Nephron progenitor cell (in vitro differentiated cells): ENCODE measurements at places on chromosomes 3 and 15.

- DNase-seq: no peak
Measured at GRCh38 chr3:192121923-192122322, 605.4 kb downstream of the FGF12 start.

DNA sequence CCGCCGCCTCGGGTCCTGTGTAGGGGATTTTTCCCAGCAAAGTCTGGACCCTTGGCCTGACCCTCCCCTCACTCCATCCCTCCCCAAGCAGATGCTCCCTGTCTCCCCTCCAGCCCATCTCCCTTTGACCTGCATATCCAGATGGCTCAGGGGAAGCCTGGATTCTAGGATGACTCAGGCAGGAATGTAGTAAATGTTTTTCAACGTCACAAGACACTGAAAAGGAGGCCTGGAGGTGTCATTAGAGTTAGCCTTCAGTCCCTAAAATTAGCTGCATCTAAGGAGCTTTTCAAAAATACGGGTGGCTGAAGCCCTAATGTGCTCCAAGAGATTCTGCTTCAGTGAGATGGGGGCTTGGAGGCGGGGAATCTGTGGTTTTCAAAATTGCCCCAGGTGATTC, 7.2 kb downstream of the ACAN start:
- no peak for DNase-seq

- no peak for DNase-seq
Measured at GRCh38 chr15:83504365-83504764, 57.2 kb downstream of the SH3GL3 start.

GRCh38 chr3:121759541-121760202, 10.1 kb upstream of the GOLGB1 start:
- DNase-seq: no peak

DNA sequence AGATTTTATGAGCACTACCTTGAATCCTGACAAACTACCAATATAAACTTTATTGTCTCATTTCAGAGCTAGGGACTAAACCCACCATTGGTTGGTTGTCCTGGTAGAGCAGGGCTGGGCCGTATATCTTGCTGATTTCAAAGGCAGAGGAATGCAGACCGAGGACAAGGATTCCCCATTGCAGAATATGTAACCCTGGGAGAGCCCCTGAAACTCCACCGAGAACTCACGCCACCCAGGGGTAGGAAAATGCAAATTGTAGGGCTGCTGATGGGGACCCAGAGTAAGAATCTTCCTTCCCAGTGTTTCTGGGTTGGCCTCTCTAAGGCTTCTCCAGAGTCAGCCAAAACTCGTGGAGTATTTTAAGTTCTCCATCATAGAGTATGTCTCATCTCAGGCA, 235.3 kb downstream of the ABHD5 start:
- DNase-seq: no peak

GRCh38 chr3:191314109-191314728, 15.0 kb upstream of the CCDC50 start:
- no peak for DNase-seq

- DNase-seq: no peak
Measured at GRCh38 chr3:40464339-40465110, 7.4 kb downstream of the RPL14 start.

DNA sequence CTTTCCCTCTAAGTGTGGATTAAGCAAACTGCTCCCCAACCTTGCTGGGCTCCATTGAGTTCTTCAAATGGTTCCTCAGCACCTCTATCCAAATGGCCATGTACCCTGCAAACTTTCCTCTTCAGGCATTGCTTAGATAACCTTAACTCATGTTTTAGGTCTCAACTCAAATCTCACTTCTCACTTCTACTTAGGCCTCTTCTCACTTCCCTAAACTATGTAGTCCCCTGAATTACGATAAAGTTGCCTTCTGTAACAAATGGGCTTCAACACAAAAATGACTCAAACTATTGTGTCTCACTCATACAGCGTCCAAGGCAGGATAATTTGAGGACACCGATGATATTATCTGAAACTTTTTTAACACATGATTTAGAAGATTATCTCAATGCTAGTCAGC, 62.4 kb upstream of the STAC start:
- no peak for DNase-seq
